Erythroblast (primary cell): ENCODE measurements at places on chromosomes 13 and 19.

GRCh38 chr13:40755082-40755700 is 15.8 kb downstream of the MRPS31 start:
- DNase-seq, result no peak

DNA sequence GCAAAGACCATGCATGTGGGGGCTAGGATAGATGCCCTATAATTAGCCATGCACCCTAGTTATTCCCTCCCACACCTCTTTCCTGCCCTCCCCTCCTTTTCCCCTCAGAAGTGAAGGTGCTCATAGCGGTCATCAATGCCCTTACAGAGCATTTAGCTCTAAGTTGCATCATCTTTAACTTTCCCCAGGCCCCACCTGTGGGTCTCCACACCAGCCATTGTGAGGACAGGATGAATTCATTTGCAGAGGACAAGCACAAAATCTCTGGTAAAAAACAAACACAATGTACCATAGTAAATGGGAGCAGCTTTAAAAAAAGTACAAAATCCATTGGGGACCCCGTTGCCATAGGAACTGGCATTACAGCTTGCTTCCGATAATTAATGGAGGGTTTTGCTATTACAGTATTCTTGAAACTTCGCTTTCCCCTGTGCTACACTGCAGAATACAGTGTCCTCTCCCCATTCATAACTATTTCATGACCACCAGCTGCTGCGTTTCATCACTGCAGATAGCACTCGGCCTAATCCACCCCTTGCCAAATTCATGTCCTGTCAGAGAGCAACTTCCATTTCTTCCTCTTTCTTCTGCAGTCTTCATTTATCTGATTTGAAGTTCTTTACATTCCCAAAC is 110.5 kb downstream of the ZDHHC20 start:
- DNase-seq, result no peak

DNA sequence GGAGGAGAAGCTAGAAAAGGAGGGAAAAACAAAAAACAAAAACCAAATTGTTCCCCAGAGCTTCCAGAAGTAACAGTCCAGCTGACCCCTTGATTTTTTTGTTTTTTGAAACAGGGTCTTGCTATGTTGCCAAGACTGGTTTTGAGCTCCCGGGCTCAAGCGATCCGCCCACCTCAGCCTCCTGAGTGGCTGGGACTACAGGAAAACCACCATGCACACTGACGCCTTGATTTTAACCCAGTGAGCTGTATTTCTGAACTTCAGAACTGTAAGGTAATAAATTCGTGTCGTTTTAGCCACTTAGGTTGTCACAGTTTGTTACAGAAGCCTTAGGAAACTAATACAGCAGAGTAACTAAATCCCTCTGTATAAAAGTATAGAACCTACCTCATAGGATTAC is 1.1 kb upstream of the NEK3 start:
- no peak for DNase-seq

DNA sequence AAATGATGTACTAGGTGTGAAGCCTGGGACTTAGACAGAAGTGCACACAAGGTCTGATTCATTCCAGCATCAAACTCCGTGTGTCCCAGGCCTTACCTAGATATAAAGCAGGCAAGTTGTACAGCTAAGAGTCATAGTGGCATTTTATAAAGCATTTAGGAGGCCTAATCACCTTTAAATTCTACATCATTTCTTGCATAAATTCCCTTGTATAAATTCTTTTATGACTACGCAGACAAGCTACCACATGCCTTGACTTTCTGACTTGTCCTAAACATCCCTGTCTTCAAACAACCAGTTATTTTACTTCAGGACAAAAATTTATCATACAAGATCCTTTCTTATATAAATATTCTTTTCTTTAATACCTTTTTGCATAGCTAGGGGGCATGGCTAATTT is 22.5 kb downstream of the TMEM255B start:
- DNase-seq, result no peak

DNA sequence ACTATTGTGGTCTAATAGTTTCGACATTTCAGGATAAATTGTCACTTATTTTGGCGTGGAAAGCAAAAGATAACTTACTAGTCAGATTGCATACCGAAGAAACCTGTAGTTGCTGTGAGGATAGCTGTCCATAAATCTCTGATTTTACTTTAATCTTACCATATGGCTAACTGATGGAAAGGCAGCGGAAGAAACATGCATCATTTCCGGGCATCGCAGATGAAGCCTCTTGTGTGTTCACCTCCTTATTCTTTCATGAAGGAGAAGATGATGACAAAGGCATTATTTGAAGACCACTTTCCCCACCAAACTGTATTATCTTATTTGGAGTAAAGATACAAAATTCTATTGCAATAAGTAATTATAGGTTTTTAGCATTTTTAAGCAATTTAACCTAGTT is 763.6 kb upstream of the SLITRK6 start:
- no peak for DNase-seq

DNA sequence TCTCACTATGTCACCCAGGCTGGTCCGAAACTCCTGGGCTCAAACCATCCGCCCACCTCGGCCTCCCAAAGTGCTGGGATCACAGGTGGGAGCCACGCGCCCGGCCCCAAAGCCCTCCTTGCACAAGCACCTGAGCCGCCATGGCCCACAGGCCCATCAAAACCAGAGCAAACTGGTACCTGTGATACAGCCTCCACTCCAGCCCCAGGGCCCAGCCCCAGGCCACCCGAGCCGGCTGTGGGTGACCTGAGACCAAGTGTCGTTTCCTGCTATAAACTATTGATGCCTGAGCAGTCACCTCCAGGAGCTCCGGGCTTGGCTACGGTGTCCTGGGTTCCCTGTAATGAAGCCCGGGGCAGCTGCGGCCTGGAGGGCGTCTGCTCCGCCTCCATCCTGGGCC is 9.7 kb upstream of the PTBP1 start:
- DNase-seq, result no peak

- DNase-seq, result no peak
Measured at GRCh38 chr13:70613295-70613694, 505.0 kb upstream of the KLHL1 start.

- no peak for DNase-seq
Measured at GRCh38 chr13:32657309-32657708, 71.1 kb downstream of the PDS5B start.

GRCh38 chr13:78993792-78994191 is 334.8 kb upstream of the OBI1 start:
- DNase-seq, result no peak

DNA sequence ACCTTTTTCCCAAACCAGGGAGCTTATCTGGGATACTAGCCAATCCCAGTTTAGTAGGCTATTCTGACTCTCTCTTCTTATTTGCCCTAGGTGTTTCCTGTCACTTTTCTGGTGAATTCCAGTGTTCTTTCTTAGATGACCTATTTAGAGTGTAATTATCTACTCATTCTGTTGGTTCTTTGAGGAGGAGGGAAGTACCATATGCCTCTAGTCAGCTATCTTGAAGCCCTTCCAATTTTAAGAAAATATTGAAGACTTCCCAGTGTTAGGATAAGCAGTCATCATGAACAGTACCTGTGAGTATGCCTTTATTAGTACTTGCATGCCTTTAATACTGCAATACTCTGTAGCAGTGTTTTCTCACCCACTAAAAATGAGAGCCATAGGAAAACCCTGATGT is 724.3 kb upstream of the SLITRK1 start:
- no peak for DNase-seq

- no peak for DNase-seq
Measured at GRCh38 chr13:22748866-22749577, 431.8 kb upstream of the SGCG start.

DNA sequence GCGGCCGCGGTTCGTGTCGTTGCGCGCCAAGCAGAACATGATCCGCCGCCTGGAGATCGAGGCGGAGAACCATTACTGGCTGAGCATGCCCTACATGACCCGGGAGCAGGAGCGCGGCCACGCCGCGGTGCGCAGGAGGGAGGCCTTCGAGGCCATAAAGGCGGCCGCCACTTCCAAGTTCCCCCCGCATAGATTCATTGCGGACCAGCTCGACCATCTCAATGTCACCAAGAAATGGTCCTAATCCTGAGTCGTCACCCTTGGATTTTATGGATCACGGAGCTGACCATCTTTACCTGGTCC is 475 bp downstream of the MRPL57 start:
- peak; percentile 80 for DNase-seq

GRCh38 chr13:40666045-40666932 is at the start of gene FOXO1:
TSS of gene FOXO1 (minus strand) at chr13:40666641. CDS start at chr13:40666212, 429 bp downstream.
- DNase-seq, result peak; percentile 92

DNA sequence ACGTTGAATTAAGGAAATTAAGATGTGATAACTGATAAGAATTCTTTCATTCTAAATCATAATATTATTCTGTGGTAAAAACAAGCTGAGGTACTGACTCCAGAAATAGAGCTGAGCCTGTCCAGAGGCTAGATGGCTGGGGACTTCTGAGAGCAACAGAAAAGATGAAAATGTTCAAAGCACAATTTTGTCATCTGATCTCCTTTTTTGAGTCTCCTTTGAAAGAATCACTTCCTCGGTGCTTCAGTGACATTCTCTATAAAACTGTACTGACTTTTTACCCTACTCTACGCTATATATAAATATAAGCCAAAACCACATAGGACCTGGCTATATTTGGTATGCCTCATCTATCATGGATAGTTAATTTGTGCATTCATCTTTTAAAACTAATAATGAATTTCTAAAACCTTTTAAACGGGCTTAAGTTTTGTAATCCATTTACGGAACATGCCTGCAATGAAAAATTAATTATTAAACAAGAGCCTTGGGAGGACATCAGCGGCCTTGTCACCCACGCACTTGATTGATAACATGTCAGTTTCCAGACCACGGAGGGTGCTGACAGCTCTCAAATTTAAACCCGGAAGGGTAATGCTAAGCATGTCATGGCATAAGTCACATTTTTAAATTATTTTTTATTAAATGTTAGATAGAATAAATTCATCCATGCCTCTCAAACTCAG is 235.5 kb downstream of the PCDH9 start:
- no peak for DNase-seq

DNA sequence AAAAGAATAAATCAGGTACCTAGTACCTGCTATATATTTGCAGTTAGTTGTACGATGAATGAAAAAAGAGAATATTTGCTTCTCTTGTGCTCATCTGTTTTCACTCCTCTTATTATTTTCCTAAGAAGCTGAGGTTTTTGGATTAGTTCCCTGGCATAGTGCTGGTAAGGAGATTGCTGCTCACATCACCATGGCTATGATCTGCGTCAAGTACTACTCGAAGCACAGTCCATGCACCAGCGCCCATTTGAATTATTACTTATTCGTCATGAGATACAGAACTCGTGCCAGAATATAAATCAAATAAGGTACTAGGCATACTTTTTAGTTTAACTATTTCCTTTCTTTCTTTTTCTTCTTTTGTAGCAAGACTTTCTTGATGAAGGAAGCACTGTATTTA is 7.1 kb downstream of the SERTM1 start:
- DNase-seq, result no peak

DNA sequence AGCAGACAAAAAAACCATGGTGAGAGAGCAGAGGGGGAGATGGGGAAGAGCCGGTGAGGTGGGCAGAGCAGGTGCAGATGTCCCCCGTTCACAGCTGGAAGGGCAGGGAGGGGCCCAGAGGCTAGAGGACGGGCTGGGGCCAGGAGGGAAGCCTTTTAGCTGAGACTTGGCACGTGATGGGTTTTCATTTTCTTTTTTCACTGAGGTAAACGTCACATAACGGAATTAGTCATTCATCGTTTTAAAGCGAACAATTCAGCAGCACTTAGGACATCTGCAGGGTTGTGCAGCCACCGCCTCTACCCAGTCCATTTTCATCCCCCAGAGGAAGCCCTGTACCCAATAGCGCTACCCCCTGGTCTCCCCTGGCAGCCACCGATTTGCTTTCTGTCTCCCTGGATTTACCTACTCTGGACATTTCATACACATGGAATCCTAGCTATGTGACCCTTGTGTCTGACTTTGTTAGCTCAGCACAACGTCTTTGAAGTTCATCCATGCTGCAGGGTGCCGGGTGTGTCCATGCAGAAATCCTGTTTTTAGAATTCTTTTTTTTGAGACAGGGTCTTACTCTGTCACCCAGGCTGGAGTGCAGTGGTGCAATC is 16.0 kb upstream of the EMC10 start:
- no peak for DNase-seq

DNA sequence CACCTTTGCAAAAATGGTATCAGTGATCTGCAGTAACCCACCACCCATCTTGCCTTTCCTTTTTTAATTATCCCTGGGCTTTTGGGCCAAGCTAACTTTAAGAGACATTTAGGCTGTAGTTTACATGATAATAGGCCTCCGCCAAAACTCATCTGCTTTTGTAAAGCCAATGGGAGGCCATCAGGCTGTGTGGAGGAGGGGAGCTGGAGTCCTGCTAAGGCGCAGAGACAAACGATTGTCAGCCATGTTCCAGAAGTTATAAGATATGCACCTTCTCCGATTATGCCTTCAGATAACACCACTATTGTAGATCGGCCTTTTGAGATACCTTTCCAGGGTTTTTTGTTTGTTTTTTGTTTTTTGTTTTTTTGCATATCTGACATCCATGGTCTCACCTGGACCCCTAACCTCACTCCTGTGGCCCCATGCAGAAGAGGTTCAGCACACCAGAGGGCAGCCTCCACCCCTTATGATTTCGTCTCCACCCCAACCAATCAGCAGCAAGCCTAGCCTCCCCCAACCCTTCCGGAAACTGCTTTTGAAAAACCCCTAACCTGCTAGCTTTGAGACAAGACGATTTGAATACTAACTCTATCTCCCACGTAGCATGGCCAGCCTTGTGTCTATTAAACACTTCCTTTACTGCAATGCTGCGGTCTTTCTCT is 113.9 kb upstream of the UBL3 start:
- DNase-seq, result no peak

GRCh38 chr13:99859178-99860177 is 112.1 kb downstream of the ZIC5 start:
- DNase-seq, result no peak

GRCh38 chr19:28331596-28331995 is 881.4 kb downstream of the UQCRFS1 start:
- no peak for DNase-seq

- no peak for DNase-seq
Measured at GRCh38 chr19:55830656-55831055, 1.1 kb downstream of the NLRP11 start.

DNA sequence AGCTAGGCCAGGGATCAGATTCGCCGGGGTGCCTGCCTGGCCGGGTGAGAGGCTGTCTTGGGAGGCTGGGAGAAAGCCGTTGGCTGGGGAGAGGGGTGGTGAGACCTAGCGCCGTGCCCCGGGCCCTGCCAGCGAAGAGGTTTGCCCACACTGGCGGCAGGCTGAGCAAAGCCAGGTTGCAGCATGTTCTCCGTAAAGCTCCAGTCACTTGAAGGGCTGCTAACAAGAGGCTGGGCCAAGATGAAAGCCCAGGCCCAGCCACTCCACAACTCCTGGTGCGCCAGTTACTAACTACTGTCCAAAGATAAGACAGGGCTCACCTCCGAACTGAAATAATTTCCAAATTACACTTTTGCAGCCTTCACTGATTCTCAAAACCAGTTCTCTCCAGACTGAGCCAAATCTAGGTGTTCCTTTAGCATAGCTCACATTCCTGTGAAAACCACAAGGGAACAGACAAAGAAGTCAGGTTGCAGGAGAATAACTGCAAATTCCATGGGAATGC is 16.3 kb downstream of the ELAVL1 start:
- no peak for DNase-seq

- no peak for DNase-seq
Measured at GRCh38 chr13:35909837-35910540, 221.2 kb downstream of the DCLK1 start.

GRCh38 chr13:43445668-43446067 is 341.1 kb downstream of the ENOX1 start:
- no peak for DNase-seq

GRCh38 chr13:31905961-31906360 is 125.6 kb upstream of the FRY start:
- no peak for DNase-seq

GRCh38 chr13:26873386-26873698 is 112.8 kb upstream of the GPR12 start:
- no peak for DNase-seq

GRCh38 chr13:75907044-75907443 is 270.9 kb downstream of the LMO7 start:
- no peak for DNase-seq
